Sciatic nerve (tissue), 2 donors: ENCODE measurements at places on chromosomes 4 and X. TPM values are rescaled to one million over a fixed set of nuclear protein-coding genes. Genes with fewer than 3 reads are reported as not detected.

Gene SASH3
- 8.6 TPM for total RNA-seq

Gene TCP11X2
- not detected for total RNA-seq

Gene GAK
- 96.6 TPM for total RNA-seq

Gene COL25A1
- total RNA-seq = 6.2 TPM

Gene LRP2BP
- 4.9 TPM for total RNA-seq

Gene ARHGEF38
- 0.40 TPM for total RNA-seq
